NCI-H2227 treated with DMSO at 0.1 percent for 48 hours (cell line): ENCODE measurements at places on chromosomes 6 and 20.

- no peak for DNase-seq
These were observed 47.5 kb downstream of the DSTN start for GRCh38 chr20:17617212-17617867.

GRCh38 chr6:1028723-1029122, 283.2 kb upstream of the FOXQ1 start:
- DNase-seq, result no peak

DNA sequence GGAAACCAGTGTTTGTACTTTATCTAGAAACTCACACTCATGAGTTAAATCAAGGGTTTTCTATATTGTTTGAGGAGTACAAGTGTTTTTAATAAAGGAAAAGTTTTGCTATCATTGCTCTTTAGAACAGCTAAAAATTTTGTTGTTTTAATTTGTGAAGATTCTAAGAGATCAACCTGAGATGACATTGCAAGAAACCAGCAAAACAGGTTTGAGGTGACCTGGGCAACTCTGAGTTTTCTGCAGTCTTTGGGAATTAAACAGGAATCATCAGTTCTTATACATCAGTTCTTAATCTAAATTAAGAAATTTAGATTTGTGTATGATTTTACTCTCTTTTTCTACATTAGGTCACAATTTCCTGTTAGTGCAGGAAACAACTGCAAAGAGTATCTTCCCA, 114.5 kb downstream of the JAG1 start:
- no peak for DNase-seq

- no peak for DNase-seq
These were observed 187.9 kb upstream of the GMDS start for GRCh38 chr6:2433266-2433665.

GRCh38 chr20:19354950-19355349, 142.5 kb downstream of the SLC24A3 start:
- no peak for DNase-seq

DNA sequence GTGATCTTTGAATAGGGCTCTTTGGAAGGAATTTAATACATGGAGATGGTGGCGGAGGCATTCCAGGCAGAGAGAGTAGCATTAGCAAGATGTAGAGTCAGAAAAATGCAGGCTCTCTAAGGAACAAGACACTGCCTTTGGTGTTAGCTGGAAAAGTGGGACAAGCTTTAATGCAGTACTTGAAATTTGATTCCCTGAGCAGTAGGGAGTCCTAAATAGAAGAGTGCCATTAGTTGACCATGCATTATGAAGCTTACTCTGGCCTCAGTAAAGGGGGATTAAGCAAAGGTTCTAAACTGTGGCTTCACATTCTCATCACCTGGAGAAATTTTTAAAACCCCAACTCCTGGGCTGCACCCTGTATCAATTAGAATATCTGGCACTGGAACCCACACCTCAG, 494.8 kb upstream of the SOX4 start:
- DNase-seq, result no peak

DNA sequence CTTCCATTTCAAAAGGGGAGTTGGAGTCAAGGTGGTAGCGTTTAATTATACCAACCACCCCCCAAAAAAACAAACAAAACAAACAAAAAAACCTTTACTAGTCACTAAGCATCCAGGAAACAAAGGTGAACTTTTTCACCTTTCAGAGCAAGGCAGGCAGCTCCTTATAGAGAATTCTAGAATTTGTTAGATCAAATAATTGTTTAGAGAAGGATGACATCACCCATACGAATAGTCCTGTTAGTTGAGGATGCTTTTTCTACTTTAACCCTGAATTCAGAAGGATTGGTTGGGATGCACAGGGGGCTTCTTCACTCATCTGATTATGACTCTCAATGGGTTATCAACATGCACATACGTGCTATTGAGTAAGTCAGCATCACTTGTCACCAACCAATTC, 44.3 kb downstream of the GNAS start:
- DNase-seq, result no peak

GRCh38 chr6:3393836-3394202, 63.0 kb downstream of the SLC22A23 start:
- peak; percentile 27 for DNase-seq
